ENCODE measurements at places on chromosomes 3 and 15. TPM values are rescaled to one million over a fixed set of nuclear protein-coding genes. Genes with fewer than 3 reads are reported as not detected.

DNA sequence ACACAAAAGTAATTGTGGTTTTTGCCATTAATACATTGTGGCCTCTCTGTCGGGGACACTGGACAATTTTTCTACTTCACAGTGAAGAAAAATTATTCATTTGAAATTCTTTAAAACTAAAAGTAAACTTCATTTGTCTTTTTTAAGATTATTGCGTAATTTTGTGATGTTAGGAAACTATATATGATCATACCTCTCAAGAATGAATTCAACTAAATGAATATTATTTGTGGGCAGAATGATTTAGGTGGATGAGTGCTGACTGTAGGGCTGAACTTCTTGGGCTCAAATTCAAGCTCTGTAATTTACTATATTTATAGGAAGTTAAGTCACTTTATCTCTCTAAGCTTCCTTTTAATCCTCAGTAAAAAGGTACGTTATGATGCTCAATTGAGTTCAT is 441.2 kb downstream of the ROBO1 start:
- no peak overlapping the region for H3K4me3 ChIP-seq
- no peaks in the 10 kb centered on the region for H3K27me3 ChIP-seq
- no peak overlapping the region for H3K27ac ChIP-seq
- no peaks in the 10 kb centered on the region for H3K36me3 ChIP-seq

DNA sequence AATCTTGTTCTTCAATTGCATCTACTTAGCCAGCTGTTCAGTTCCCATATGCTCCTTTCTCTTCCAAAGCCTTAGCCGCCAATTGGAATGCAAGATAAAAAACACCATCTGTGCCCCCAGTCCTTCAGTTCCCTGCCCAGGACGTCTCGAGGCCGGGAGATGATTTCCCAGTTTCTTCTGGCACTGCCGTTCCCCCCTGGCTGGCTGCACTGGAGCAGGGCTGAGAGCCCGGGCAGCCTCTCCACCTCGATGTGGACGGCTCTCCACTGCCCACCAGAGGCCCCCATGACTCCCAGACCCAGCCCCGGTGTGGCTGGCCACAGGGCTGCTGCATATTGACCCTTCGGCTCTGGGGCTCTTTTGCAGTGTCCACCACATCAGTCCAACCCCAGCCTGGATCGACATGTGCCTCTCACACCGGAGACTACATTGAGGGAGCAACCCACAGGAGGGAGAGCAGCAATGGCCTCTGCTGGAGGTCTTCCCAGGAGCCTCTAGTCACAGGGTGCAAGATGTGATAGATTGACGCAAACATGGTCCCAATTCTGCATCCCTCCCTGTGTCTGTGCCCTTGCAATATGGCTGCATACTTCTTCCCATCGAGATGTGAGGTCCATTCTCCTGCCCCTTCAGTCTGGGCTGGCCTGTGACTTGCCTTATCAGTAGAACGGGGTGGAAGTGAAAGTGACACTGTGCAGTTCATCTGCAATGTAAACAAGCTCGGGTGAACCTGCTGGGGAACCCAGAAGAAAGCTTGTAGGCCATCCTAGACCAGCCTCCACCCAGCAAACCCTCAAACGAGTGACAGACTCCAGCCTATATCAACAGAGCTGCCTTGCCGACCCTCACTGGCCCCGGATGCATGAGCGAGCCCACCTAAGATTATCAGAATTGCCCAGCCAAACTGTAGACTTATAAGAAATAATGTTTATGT is 52.3 kb upstream of the PRR20G start:
- no peak overlapping the region for H3K27ac ChIP-seq
- H3K36me3 ChIP-seq = no peaks in the 10 kb centered on the region

Gene SI
- total RNA-seq = not detected

DNA sequence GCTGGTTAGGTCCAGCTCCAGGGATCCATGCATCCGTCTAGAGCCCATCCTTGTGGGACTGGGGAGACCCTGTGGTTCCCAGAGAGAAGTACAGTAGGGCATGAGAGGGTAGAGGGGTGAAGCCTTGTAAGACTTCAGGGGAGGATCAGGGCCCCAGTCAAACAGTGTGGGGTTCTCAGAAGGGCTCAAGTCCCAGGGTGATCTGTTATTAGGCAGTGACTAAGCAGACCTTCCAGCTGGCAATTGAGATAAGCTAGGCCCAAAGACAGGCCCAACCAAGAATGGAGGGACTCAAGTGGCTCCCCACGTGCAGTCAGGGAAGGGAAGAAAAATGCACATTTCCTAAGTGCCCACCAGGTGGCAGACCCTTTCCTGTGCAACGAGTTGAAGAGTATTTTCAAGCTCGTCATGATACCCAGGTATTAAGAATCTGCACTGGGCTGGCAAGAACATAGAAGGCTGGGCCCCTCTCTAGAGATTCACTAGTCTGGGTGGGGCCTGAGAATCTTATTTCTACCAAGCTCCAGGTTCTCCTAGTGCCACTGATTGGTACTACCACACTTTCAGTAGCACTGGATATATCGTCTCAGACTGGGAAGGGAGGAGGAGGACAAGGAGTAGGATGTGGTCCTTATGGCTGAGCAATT is 240.8 kb downstream of the NR1D2 start:
- no peak overlapping the region for H3K27ac ChIP-seq
- no peaks in the 10 kb centered on the region for H3K36me3 ChIP-seq
- no peaks in the 10 kb centered on the region for H3K27me3 ChIP-seq
- no peak overlapping the region for H3K4me3 ChIP-seq

Gene ARRDC4
- 2.9 TPM for total RNA-seq

- H3K4me1 ChIP-seq = peaks cover 45% of the 10 kb centered on the region
- H3K27me3 ChIP-seq = no peaks in the 10 kb centered on the region
- peak overlapping the region; percentile 99 for H3K27ac ChIP-seq
Measured at GRCh38 chr3:194139071-194139813, 3.3 kb downstream of the HES1 start.

DNA sequence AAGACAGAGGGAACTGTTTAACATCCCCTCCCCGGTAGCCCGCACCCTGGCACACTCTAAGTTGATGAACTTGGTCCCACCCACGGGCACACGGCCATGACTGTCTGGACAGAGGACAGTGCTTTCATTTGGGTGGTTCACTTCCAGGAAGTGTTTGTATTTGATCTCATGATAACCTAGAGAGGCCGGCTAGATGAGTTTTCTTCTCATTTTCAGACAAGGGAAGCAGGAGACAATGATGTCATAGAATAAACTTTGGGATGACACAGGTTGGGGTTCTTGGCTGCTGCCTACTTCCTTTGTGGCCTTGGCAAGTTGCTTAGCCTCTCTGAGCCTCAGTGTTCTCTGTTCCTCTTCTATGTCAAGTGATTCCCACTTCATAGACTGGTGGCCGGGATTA is 16.1 kb upstream of the LYSMD4 start:
- H3K27ac ChIP-seq = no peak overlapping the region
- H3K36me3 ChIP-seq = no peaks in the 10 kb centered on the region
- no peak for DNase-seq
- no peaks in the 10 kb centered on the region for H3K27me3 ChIP-seq
- no peak overlapping the region for H3K4me3 ChIP-seq

DNA sequence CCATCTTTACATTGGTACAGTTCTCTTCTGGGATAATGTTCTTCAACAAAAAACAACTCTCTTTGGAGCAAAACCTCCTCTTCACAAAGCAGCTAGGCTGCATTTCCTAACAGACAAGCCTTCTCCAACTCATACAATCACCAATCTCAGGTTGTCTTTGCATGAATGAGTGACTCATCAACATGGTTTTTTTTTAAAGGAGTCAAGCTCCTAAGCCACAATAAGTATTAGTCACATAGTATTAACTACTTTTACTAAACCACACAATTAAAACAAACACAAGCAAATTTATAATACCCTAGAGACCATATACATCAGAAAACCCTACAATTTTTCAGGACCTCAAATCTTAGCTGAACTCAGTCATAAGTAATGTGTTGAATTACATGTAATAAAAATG is 137.4 kb downstream of the TBC1D5 start:
- no peaks in the 10 kb centered on the region for H3K4me1 ChIP-seq
- H3K4me3 ChIP-seq = no peak overlapping the region
- no peak for DNase-seq
- no peaks in the 10 kb centered on the region for H3K36me3 ChIP-seq
- no peak overlapping the region for H3K27ac ChIP-seq

GRCh38 chr3:27666708-27667107 is 55.4 kb downstream of the EOMES start:
- H3K4me1 ChIP-seq = 0 out of 2 replicates have a peak, but pooled peaks cover 3% of the 10 kb centered on the region
- no peak for DNase-seq
- no peak overlapping the region for H3K4me3 ChIP-seq
- H3K36me3 ChIP-seq = no peaks in the 10 kb centered on the region

DNA sequence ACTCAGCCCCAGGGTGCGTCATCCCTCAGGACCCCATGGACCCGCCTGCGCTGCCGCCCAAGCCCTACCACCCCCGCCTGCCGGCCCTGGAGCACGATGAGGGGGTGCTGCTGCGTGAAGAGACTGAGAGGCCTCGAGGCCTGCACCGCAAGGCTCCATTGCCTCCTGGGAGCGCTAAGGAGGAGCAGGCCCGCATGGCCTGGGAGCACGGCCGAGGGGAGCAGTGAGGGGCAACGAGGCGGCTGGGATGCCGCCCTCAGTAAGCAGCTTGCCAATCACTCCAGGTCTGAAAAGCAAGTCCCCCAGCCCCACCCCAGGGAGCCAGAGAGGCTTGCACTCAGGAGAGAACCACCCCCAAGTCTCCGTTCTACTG is 3.8 kb upstream of the MANF start:
- no peaks in the 10 kb centered on the region for H3K36me3 ChIP-seq
- DNase-seq = no peak
- H3K27ac ChIP-seq = no peak overlapping the region

Gene TEX55
- not detected for total RNA-seq

DNA sequence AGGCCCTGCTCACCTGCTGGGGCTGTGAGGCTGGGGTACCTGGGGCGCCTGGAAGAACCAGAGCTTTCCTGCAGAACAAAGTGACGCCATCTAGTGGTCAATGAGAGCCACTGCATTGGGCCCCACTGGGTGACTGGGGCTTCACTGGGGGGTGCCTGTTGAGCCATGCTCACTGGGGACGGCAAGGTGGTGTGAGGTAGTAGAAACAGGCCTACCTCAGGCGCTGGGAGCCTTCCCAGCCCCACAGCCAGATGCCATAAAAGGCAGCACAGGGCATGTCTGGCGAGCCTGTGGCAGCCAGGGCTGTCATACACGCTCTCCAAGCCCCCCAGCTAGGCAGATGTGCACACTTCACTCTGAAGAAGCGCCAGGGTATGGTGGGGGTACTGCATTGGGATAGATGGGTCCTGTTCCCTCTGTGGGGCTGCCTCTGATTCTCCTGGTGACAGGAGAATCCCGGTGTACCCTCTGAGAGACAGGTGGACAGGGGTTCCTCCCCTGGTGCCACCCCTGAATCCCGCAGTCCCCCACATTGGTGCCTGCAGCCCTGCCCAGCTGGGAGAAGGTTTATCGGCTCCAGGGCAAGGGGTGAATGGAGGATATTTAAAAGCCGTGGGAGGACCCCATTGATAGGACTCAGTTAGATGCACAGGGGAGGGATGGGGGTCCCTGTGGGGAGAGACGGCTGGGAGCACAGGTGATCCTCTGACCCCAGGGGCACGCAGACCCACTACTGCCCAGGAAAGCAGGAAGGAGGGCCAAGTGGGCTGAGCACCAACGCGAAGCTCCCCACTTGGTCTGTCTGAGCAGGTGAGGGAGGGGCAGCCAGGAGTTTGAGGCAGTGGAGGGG is 178.8 kb downstream of the NSMCE3 start:
- H3K4me3 ChIP-seq = no peak overlapping the region
- no peaks in the 10 kb centered on the region for H3K36me3 ChIP-seq
- no peak for DNase-seq
- no peak overlapping the region for H3K27ac ChIP-seq

Gene FES
- total RNA-seq = 0.64 TPM

DNA sequence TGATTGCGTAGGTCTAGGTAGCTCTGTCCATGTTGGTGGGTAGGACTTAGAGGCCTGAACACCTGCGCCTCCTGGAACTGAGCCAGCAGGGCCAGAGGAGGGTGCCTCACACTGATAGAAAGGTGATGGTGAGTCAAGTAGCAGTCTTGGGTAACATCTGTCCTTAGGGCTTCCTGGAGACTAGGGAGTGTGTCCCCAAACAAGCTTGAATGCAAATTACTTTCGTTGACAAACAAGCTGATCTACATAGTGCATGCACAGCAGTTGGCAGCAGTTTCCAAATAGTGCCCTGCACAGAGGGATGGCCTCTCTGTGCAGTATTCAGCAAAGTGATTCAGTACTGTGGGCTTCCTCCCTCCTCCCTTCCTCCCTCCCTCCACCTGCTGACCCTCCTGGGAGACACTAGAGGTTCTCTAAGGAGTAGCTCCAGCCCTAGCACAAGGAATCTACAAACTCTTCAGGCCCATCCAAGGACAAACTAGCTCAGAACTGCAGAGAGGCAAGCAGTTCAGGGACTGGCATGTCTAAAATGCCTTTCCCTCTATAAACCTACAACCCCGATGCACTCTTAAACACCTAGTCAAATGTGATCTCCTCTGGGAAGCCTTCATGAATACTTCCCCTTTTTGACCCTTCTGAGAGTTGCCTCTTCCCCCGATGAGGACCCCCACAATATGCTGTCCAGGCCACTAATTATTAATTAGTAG is 61.0 kb downstream of the TLE3 start:
- H3K36me3 ChIP-seq = no peaks in the 10 kb centered on the region
- no peak overlapping the region for H3K27ac ChIP-seq
- no peak for DNase-seq
- no peaks in the 10 kb centered on the region for H3K4me1 ChIP-seq

GRCh38 chr3:45210308-45211041 is 15.6 kb downstream of the TMEM158 start:
- H3K27me3 ChIP-seq = no peaks in the 10 kb centered on the region
- no peaks in the 10 kb centered on the region for H3K4me1 ChIP-seq
- no peaks in the 10 kb centered on the region for H3K36me3 ChIP-seq
- no peak for DNase-seq
- no peak overlapping the region for H3K27ac ChIP-seq

DNA sequence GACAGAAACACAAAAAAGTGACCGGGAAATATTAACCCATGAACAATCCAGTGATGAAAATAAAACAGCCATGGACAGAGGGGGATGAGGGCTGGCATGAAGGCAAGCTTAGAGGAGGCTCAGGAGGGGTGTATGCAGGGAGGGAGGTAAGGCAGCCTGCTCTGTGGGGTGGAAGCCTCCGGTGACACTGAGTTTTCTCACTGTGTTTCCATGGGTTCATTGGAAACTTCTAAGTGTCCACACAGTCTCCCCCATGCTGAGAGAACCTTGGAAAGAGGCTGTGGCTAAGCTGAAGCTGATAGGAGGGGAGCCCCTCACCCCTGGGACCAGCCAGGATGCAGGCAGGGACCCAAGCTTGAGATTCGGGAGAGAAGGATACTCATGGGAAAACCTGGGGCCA is 6.8 kb upstream of the SKOR1 start:
- H3K4me1 ChIP-seq = no peaks in the 10 kb centered on the region
- no peak overlapping the region for H3K4me3 ChIP-seq
- DNase-seq = no peak
- peaks cover 10% of the 10 kb centered on the region for H3K27me3 ChIP-seq
- H3K27ac ChIP-seq = no peak overlapping the region

Gene SIDT1
- total RNA-seq = not detected
